Stimulated activated CD8-positive, alpha-beta memory T cell treated with anti-CD3 and anti-CD28 coated beads, Interleukin-2, amount 100 ng/mL, for 48 hours (primary cell): ENCODE measurements at places on chromosomes 7 and 10.

DNA sequence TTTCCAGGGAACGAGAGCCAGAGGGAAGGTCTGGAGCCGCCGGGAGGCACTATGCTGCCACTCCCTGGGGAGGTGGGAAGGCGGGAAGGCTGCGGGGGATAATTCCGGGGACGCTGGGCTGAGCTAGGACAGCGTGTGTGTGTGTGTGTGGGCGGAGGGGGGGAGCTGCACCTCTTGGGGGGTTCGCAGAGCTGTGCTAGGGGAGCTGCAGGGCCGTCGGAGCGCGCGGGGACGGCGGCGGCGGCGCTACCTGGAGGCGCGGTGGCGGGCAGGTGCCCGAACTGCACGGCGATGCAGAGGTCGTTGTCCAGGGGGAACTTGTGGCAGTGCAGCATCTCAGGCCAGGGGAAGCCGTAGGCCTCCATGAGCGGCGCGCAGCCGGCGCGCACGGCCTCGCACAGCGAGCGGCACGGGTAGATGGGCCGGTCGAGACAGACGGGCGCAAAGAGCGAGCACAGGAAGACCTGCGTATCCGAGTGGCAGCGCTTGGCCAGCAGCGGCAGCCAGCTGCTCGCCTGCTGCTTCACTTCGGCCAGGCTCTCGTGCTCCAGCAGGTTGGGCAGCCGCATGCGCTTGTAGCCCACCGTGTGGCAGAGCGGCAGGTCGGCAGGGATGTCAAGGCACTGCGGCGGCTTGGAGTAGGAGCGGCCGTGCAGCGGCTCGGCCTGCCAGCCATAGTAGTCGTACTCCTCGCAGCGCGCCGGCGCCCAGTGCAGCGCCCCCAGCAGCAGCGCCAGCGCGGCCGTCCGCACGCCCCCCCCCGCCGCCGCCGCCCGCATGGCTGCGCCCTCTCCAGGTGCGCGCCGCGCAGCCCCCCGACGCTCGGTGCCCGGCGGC lies 526 bp downstream of the SFRP5 start:
- no peak for DNase-seq

- DNase-seq, result no peak
These were observed 502.5 kb upstream of the GHITM start for GRCh38 chr10:83636826-83637225.

DNA sequence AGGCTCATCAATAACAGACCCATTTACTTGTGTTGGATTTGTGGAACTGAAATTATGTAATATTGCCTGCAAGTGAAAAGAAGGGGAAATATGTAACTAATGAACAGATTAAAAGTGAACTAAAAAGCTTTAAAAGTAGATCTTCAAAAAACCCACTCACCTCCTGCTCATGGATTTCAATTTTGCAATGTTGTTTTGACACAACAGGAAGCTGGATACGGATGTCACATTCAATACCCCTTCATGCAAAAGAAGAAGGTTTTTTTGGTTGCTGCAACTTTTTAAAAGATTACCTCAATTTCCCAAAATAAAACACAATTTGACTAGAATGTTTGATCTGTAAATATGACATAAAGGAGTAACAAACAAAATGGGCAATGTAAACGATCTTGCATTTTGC lies 3.3 kb downstream of the MKI67 start:
- no peak for DNase-seq

DNA sequence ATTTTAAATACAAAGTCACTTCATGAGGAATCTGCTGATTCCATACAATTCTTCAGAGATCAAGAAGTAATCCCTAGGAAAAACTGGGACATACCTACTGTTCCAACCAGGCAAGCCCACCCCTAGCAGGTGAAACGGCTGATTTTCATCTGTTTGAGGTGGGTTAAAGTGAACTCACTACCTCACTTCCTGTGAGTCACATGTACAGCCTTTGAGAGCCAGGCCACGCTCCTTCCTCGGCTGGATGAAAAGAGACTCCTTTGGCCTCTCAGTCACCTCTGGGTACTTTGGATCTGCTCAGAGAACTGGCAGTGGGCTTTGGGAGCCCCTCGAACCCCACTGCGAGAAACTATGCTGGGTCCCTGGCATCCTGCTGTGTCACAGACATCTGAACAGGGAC lies 68.2 kb downstream of the CHST15 start:
- no peak for DNase-seq

DNA sequence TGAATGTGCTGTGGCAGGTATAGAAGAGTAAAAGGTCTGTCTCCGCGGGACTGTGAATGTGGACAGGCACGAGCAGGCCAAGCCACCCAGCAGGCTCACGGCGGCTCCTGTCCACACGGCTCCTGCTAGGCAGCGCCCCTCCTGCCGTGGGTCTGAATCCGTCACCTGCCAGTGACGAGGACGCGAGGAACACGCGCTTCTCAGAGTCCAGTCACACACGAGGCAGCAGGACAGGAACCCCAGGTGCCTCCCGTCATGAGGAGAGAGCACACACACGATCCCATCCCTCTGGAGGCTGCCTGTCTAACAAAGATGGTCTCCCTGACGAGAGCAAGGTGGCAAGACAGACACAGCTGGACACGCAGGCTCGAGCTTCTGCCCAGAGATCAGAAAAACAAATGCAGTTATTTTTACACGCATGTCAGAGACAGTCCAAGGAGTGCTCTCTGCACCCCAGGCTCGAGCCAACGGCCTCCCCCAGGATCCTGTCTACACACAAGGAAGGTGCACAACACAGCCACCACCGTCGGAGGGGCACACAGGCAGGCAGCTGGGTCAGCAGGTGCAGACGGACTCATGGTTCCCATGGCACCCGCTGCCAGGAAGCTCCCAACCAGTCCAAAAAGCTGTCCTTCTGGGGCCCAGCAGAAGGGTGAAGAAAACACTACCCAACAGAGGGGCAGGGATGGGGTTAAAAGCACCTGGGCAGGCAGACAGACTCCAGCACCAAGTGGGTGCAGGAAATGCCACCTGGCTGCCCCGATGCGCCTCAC lies 103.2 kb downstream of the MAD1L1 start:
- DNase-seq, result no peak

DNA sequence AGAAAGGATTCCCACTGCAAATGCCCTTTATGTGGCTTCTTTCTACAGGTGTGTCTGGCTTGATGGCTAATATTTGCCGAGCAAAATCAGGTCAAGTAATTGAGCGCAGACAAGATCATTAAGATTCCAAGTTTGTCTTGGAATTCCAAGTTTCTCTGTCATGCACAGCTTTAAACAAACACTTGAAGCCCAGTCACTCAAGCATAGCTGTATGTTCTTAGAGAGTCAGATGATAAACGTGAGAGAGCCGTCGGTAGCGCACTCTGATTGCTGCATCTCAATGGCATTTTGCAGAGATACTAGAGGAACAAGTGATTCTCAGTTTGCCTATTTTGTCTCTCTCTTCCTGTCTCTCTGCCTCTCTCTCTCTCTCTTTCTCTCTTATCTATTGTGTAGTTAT lies 658 bp downstream of the DMBT1 start:
- DNase-seq, result no peak

GRCh38 chr10:71802715-71803488 lies 29.6 kb upstream of the VSIR start:
- DNase-seq, result no peak

DNA sequence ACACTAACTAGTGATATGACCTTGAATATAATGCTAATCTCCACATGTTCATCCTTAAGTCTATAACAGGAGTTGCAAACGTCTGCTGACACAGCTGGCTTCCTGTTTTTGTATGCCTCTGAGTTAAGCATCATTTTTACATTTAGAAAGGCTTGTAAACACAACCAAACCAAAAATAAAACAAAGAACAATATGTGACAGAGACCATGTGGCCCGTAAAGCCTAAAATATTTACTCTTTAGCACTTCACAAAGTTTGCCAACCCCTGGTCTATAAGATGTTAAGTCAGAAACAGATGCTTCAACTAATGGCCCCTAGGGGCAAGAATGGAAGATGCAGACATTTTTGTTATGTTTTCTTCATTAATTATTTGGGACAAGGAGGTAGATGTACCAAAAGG lies 109.3 kb downstream of the CPEB3 start:
- DNase-seq, result no peak

DNA sequence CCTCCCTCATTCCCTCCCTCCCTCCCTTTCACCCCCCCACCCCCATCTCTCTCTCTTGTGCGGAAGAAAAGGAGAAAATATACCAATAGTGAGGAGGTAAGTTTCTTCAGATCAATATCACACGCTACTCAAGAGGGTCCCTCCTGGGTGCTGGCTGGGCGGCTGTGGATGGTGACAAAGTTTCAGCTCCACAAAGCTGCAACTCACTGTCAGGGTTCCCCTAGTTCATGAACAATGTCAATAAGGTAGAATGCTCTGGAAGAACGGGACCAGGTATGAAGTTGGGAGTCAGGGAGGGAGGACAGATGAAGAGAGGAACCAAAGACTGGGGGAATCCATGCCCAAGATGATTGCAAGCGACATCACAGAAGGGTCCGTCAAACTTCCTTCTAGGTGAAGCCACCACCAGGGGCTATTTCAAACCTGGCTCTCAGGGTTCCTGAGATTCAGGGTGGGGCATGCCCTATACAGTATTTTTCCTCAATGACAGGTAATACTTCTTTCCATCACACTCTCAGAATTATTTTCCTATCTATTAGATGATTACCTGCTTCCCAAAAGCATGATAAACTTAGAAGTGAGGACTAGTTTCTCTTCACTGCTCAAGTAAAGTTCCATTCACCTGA lies 1.4 kb upstream of the PDE1C start:
- no peak for DNase-seq

DNA sequence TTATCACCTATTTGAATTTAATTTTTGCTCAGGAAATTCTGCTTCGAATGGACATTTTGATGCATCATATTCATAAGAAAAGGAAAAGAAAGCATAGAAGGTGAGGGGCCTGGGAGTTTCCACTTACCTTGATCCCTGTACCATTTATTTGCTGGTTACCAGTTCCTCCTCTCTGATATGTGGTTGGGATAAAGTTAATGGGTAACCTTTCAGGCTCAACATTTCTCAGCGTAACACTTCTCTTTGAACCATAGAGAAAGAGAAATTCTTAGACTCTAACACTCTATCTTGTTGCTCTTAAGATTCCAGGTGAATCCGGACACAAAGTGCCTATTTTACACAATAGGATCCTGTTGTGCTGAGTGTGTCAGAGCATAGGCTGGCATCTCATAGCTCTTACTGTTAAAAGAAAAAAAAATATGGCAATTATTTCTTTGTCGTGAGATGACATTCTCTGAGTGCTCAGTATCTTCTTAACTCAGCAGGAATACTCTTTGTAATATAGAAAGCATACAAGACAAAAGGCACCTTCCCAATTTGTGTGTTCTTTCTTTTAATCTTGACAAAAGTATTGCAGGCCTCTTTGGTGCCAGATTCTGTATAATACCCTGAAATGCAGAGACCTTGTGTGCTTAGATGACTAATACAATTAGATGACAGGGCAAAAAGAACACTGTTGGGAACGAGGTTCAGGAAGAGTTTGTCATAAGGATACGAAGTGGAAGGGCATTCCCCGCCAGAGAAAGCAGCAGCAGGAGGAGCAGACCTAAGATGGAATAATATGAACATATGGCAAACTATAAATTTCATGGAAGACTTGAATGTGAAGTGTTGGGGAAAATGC lies 689.6 kb downstream of the NRG3 start:
- DNase-seq, result no peak

- DNase-seq, result no peak
These were observed 95.7 kb downstream of the ELAPOR2 start for GRCh38 chr7:86963599-86964230.

GRCh38 chr7:68722044-68722443 lies 876.2 kb upstream of the AUTS2 start:
- DNase-seq, result no peak

- DNase-seq, result no peak
These were observed 118.1 kb upstream of the ANKRD1 start for GRCh38 chr10:91038971-91039370.

- no peak for DNase-seq
These were observed 720.2 kb upstream of the FZD8 start for GRCh38 chr10:36362257-36362656.
